ENCODE measurements at places on chromosomes 13 and 19. TPM values are rescaled to one million over a fixed set of nuclear protein-coding genes. Genes with fewer than 3 reads are reported as not detected.
A peak's percentile ranks its signal among the peaks of the same experiment; 100 is the strongest.

GRCh38 chr19:10228920-10229319 is 2.2 kb downstream of the S1PR2 start:
- H3K4me3 ChIP-seq: peak overlapping the region; percentile 37
- DNase-seq: peak; percentile 56
- H3K4me1 ChIP-seq: peaks cover 13% of the 10 kb centered on the region
- H3K36me3 ChIP-seq: peaks cover 3% of the 10 kb centered on the region
- no peaks in the 10 kb centered on the region for H3K27me3 ChIP-seq

DNA sequence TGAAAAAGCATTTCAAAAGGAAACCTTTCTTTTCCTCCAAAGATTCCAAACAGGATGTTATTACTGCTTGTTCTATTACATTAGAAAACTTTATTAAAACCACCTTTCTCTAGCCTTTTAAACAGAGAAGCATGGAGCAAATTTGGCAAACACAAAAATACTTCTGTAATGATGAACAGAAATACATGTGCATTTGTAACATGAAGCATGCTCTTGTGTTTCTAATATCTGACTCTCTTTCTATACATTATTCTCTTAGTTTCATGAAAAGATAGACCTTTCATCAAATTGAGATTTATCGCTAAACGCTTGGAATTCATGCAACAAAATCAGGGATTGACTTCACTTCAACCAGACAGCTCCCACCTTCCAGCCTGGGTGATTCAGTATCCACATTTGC is 152.8 kb upstream of the IRS2 start:
- H3K4me1 ChIP-seq: no peaks in the 10 kb centered on the region
- no peak for DNase-seq
- no peaks in the 10 kb centered on the region for H3K36me3 ChIP-seq

DNA sequence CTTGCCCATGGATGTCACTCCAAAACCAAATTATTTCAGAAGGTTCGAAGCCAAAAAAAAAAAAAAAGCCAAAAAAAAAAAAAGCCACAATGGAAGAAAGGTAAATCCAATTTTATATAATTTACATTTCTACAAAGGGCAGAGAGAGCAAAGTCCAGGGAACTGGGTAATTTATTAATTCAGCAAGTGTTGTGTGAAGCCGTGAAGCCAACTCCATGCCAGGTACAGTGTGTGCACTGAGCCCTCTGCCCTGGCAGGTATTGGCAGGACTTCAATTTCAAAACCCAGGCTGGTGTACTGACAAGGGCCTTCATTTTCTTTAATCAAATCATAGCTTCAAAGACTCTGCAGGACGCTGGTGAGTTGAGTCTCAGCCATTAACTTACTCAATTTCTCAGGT is 5.5 kb upstream of the RFPL4A start:
- no peak for DNase-seq
- no peak overlapping the region for H3K27ac ChIP-seq
- no peaks in the 10 kb centered on the region for H3K27me3 ChIP-seq
- no peak overlapping the region for H3K4me3 ChIP-seq

DNA sequence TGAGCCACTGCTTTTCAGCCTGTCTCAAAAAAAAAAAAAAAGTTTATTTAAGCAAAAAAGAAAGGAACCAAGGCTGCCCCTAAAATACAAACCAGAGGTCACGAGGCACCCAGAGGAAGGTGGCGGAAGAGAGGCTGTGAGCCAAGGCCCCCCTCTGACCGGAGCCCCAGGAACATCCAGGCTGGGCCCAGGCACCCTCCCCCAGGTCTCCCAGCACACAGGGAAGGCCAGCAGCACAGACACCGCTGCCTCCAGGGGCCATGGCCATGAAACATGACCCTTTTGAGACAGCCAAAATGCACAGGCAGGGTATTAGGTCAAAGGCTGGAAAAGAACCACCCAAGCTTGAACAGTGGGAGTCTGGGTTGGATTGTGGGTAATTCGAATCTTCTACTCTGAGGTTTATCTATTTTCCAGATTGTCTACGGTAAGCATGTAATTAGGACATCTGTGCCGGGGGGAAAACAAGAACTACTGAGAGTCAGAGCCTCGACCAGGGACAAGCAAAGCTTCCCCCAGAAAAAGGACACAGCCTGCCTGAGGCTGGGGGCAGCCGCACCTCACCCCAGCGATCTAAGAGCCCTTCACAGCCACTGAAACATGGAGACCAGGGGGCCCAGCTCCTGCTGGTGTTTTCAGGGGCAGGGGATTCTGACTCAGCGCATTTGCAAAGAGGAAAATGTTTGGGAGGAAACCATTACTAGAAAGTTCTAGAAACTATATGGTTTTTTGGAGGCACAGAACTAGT is 8.4 kb downstream of the PEX11G start:
- DNase-seq: no peak
- H3K4me1 ChIP-seq: peaks cover 4% of the 10 kb centered on the region
- H3K36me3 ChIP-seq: no peaks in the 10 kb centered on the region
- H3K27me3 ChIP-seq: no peaks in the 10 kb centered on the region
- H3K27ac ChIP-seq: no peak overlapping the region

DNA sequence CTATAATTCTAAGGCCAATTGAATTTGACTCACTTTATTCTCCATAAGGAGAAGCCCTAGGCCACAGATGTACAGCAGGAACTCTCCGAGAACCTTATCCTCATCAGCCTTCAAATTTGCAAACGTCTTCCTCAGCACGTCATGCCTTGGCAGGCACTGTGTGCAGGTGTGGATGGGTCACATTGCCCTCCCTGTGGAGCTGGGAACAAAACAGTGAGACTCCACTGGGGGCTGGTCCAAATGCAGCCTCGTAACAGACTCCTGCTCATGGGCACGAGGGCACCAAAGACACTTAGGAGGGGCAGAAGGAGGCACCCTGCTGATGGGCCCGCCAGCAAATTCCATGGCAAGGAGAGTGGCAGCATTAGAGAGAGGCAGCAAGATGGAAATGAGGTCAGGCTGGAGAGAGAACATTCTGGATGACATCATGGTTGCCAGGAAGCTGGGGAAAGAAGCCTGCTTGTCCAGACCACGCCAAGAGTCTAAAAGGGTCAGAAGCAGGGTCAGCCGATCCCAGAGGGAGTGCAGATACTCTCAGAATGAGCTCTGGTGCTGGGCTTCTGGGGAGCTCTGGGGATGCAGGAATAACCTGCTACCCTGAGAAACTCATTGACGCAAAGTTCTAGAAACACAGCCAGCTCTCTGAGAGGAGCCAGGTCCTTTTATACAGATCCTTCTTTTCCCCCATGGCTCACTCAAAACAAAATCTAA is 242.2 kb downstream of the B3GLCT start:
- H3K4me1 ChIP-seq: no peaks in the 10 kb centered on the region
- no peak overlapping the region for H3K4me3 ChIP-seq
- H3K36me3 ChIP-seq: no peaks in the 10 kb centered on the region
- no peak for DNase-seq

DNA sequence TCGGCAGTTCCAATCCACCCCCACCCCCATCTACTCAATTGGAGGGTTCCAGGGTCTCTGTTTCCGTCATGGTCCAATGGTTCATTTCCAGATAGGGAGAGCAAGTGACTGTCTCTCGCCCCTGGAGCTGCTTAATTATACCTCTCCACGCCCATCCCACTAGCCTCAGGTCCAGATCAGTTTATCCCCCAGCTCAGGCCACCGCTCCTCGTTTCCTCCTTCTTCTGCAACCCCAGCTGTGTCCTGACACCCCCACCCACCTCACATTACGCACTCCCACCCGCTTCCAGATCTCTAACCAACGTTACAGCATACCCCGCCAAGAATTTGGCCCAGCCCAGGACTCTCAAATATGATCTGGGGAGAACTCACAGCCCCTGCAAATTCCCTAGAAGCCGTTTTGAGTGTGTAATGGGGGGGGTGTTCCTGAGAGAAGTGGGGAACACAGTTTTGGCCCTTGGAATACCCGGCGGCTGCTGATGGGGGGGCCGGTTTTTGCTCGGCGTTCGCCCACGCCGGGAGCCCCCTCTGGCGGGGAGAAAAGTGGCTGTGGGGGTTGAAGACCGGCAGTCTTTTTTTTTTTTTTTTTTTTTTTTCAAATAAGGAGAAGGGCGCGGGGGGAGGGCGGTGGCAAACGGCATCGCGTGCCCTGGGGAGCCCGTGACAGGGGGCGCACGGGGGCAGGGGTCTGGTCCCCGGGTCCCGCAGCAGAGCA is 1.7 kb upstream of the PDE4A start:
- H3K4me3 ChIP-seq: peak overlapping the region; percentile 82
- DNase-seq: no peak
- peaks cover 27% of the 10 kb centered on the region for H3K27me3 ChIP-seq
- peaks cover 31% of the 10 kb centered on the region for H3K36me3 ChIP-seq
- peak overlapping the region; percentile 61 for H3K27ac ChIP-seq

DNA sequence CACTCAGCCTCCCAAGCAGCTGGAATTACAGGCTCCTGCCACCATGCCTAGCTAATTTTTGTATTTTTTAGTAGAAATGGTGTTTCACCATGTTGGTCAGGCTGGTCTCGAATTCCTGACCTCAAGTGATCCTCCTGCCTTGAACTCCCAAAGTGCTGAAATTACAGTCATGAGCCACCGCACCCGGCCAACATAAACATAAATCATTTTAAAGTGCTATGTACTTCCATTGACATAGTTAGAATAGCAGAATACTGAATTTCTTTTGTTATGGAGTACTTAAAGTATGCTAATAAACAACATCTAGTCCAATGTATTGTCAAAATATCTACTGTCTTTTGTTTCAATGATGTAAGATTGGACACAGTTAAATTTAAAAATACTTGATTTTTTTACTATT is 539.0 kb downstream of the PCDH9 start:
- H3K27ac ChIP-seq: no peak overlapping the region
- no peak for DNase-seq
- no peaks in the 10 kb centered on the region for H3K4me1 ChIP-seq
- no peaks in the 10 kb centered on the region for H3K27me3 ChIP-seq
- H3K36me3 ChIP-seq: no peaks in the 10 kb centered on the region
- H3K4me3 ChIP-seq: no peak overlapping the region

- peaks cover 3% of the 10 kb centered on the region for H3K4me1 ChIP-seq
- no peak for DNase-seq
- peaks cover 34% of the 10 kb centered on the region for H3K36me3 ChIP-seq
- H3K4me3 ChIP-seq: no peak overlapping the region
- no peak overlapping the region for H3K27ac ChIP-seq
These were observed 11.0 kb downstream of the FUZ start for GRCh38 chr19:49801966-49802661.

GRCh38 chr13:107330484-107330883 is 762.5 kb upstream of the ARGLU1 start:
- no peaks in the 10 kb centered on the region for H3K27me3 ChIP-seq
- H3K36me3 ChIP-seq: no peaks in the 10 kb centered on the region
- no peak for DNase-seq
- no peak overlapping the region for H3K4me3 ChIP-seq

DNA sequence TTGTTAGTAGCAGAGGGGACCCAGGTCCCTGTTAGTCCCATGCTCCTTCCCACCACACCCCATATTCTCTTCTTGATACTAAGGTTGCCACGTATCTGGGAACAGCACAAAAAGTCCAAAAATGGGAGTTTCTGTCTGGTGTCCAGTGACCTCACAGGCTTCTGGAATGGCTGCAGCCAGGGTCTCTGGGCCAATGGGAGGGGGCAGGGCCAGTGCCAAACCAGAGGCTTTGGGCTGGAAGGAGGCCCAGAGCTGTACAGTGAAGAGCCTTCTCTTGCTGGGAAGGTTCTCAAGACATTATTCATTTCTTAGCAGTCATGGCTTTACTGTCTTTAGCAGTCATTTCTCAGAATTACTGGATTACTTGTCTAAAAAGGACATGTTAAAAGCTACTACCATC is 119.2 kb downstream of the FRY start:
- no peak for DNase-seq
- no peaks in the 10 kb centered on the region for H3K4me1 ChIP-seq
- H3K27me3 ChIP-seq: no peaks in the 10 kb centered on the region
- H3K4me3 ChIP-seq: no peak overlapping the region
- H3K36me3 ChIP-seq: no peaks in the 10 kb centered on the region

DNA sequence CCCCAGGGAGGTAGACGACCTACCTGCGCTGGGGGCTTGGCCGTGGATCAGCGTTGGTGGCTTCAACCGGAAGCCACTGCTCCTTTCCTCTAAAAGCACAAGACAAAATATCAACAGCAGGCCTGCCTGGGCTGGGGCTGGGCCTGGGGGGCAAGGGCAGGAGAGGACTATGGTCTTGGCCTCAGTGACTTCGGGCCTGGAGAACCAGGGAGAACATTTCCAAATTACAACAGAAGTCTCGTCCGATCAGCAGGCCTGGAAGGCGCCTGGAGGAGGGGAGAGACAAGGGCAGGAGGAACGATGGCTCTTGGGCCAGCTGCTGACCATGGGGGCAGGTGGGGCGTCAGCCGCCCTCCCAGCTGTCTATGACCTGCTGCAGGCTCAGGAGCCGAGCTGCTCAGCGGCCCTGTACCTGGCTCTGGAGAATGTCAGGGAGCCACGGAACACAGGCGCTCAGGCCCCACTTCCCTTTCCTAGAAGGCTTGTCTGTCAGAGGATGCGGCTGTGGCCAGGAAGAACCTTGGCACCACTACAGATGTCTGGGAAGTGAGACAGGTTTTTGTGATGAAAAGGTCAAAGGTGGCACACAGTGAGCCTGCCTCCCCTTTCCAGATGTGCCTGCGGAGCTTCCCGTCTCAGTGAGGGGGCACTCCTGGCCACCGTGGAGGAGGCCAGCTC is 19.5 kb downstream of the CAPS start:
- H3K4me3 ChIP-seq: no peak overlapping the region
- DNase-seq: no peak
- H3K27ac ChIP-seq: no peak overlapping the region

GRCh38 chr19:10580979-10581631 is 6.0 kb downstream of the AP1M2 start:
- peak; percentile 93 for DNase-seq
- peaks cover 1% of the 10 kb centered on the region for H3K27me3 ChIP-seq
- H3K36me3 ChIP-seq: no peaks in the 10 kb centered on the region

DNA sequence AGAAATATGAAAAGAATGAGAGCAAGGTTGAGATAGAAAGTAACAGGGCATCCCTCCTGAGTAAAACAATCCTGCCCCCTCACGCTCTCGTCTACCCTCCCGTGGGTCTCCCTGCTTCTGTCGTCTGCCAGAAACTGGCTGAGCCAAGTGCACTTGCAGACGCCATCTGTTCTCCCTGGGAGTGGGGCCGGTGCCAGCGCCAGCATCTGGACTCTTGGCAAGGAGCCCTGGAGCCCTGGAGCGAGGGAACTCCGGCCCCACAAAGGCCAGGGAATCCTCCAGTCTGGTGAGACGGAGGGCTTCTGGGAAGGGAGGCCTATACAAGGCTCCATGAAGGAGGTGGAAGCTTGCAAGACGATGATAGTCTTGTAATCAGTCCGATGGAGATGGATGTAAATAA is 2.3 kb upstream of the TMEM91 start:
- no peak overlapping the region for H3K4me3 ChIP-seq
- H3K27ac ChIP-seq: no peak overlapping the region
- no peak for DNase-seq
- no peaks in the 10 kb centered on the region for H3K36me3 ChIP-seq
- no peaks in the 10 kb centered on the region for H3K27me3 ChIP-seq

GRCh38 chr19:45213031-45213430 is 32.2 kb downstream of the EXOC3L2 start:
- H3K27ac ChIP-seq: no peak overlapping the region
- no peak for DNase-seq
- H3K4me3 ChIP-seq: no peak overlapping the region
- H3K27me3 ChIP-seq: peaks cover 31% of the 10 kb centered on the region

GRCh38 chr13:97539651-97540610 is 106.0 kb downstream of the RAP2A start:
- no peaks in the 10 kb centered on the region for H3K36me3 ChIP-seq
- H3K4me3 ChIP-seq: no peak overlapping the region
- H3K4me1 ChIP-seq: no peaks in the 10 kb centered on the region
- no peak overlapping the region for H3K27ac ChIP-seq
- H3K27me3 ChIP-seq: peaks cover 4% of the 10 kb centered on the region

VSTM1 gene
- not detected for total RNA-seq

ZNF491 gene
- total RNA-seq: 0.98 TPM

SWSAP1 gene
- total RNA-seq: 2.9 TPM

TNFRSF19 gene
- 0.33 TPM for total RNA-seq

NMRK2 gene
- total RNA-seq: not detected

RNF126 gene
- 80.6 TPM for total RNA-seq

Measured in activated CD4-positive, alpha-beta memory T cell treated with anti-CD3 and anti-CD28 coated beads, Interleukin-2, amount 10 ng/mL, durations not matched to agents 7 days and 5 days (primary cell).